Astrocyte of the hippocampus (primary cell): ENCODE measurements at places on chromosomes 7 and 10.
A peak's percentile ranks its signal among the peaks of the same experiment; 100 is the strongest.

- DNase-seq: peak; percentile 42
These were observed 23.7 kb upstream of the WNT16 start for GRCh38 chr7:121305109-121305508.

DNA sequence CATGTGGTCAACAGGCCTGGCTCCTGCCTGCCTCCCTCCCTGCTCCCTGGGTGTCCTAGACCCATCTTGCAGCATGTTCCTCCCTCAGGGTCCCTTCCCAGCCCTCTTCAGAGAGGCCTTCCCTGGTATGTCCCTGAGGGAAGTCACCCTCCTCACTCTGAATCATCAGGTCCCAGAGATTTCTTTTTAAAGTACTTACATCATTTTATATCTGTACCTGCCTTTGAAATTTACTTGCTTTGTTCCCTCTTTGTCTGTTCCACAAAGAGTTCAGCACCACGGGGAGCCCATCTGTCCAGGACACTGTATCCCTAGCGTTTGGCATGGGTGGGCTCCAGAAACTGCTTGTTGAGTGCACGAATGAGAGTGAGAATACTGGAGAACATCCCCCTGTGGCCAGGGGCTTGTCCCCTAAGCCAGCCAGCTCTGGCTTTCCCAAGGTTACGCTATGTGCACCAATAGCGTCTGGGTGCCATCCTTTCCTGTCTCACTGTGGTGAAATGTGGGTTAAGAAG, 50.6 kb upstream of the IGFBP3 start:
- DNase-seq: no peak

GRCh38 chr7:90857603-90858002, 261.5 kb downstream of the CDK14 start:
- peak; percentile 20 for DNase-seq

GRCh38 chr7:158824028-158824427, 5.3 kb downstream of the ESYT2 start:
- no peak for DNase-seq

DNA sequence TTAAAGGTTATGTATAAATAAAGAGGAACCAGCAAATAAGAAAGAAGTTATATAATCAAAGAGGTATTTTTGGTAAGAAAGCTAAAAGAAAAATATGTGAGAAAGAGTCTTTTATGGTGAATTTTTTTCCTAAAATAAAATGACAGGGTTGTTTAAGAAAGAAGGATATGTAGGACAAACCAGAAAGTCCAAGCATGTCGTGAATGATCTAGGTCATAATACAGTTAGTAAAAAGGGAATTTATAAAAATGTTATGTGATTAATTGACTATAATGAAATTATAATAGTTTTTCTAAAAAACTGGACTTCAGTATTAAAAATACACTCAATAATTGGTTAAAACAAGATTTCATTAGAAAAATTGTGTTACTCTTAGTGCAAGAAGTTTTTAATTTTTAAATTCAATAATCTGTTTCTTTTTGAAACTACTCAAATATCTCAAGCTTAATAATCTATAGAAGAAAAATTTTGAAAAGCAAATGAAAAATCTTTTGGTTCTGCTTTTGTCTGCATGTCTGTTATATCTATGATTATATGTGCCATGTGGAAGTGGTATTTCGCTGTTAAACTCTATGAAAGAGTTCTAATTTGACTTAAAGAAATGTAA, 23.3 kb downstream of the AVL9 start:
- DNase-seq: no peak

DNA sequence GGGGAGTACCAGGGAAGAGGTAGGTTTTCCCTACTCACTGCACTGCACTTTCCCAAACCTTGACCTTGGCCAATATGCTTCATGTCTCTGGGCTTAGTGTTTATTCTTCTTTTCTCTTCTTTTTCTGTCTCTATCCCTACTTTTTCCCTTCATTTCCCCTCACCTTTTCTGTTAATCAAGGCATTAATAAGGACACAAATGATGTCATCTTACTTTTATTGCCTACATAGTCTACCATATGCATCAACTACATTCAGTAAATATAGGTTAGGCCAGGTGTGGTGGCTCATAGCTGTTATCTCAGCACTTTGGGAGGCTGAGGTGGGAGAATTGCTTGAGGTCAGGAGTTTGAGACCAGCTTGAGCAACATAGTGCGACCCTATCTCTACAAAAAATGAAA, 13.0 kb upstream of the ZNF503 start:
- no peak for DNase-seq

- peak; percentile 16 for DNase-seq
These were observed 502.6 kb upstream of the AUTS2 start for GRCh38 chr7:69095649-69096048.
